CD4-positive, alpha-beta T cell treated with Interleukin-21 for 1 hour (primary cell): ENCODE measurements at places on chromosomes 16 and 17.

DNA sequence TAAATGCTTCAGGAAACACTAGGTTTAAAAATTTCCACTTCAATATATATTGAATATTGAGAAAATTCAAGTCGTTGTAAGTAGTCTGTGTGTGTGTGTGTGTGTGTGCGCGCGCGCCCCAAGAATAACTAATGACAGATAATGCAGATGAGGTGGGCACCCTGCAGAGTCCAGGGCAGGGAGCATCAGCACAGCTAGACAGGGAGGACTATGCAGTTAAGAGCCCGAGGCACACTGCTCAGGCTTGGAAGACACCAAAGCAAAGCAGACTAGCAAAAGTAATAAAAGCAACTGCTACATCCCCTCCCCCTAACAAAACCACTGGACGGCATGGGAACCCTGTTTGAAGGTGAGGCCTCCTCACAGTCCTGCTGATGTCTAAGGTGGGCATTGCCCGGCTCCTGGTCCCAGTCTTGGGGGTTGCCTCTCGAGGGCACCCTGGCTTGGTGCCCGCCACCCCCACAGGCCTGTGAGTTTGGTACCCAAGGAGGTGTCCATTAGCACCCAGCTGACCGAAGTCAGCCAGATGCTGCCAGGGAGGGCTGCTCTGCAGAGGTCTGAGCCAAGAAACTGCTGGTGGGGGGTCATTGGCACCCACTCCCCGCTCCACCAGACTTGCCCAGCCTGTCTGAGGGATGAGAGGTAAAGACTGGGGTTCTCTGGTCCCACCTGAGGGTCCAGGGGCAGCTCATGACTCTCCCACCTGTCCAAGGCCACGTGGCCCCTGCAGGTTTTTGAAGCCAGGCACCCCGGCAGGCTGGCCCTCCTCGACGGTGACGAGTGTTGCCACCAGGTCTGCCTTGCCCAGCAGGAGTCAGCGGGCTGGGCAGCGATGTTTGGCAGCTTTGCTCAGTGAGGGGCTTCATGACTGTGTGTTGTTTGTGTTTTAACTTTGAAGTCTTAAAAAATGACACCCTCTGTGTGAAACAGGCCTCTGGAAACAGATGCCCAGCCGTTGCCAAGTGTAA is 18.7 kb downstream of the LRRC75A start:
- DNase-seq = no peak

DNA sequence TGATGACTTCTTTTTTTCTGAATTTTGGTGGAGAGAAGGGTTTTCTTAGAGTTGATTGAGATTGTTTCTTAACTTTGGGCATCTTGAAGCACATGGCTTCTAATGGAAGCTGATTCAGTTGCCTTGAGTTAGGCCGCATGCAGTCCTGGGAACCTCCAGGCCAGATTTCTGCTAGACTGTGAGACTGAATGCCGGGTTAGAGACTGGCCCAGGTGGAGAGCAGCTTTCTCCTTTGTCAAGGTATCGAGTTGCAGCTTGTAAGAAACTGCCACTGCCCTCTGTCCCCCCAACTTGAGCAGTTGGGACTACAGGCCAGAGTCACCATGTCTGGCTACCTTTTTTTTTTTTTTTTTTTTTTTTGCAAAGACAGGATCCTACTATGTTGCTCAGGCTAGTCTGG is 77.6 kb downstream of the CLEC16A start:
- no peak for DNase-seq

- no peak for DNase-seq
Observed at GRCh38 chr17:27247071-27247957, 46.6 kb upstream of the WSB1 start.

DNA sequence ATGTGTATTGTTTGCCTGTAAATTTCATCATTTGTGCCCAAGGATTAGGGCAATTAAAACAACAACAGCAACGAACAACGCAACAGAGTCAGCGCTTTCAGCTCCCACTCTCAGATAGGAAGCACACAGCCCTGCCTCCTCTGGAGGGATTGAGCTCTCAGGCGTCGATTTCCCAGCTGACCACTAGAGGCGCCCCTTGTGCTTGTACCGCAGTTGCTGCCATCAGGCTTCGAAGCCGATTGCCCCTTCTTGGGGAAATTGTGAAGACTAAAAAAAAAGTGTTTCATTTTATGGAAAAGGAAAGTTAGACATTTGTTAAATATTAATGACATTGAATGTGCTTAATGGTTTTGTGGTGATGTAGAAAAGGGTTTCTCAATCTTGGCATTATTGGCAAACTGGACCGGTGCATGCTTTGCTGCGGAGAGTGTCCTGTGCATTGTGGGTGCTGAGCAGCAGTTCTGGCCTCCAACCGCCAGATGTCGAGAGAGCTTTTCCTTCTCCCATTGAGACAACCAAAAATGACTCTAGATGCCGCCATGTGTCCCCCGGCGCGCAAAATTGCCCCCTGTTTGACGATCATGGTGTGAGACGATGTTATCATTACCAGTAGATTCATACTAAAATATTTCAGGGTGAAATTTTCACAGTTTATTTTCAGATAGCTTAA is 650.4 kb upstream of the RBFOX1 start:
- DNase-seq = no peak

DNA sequence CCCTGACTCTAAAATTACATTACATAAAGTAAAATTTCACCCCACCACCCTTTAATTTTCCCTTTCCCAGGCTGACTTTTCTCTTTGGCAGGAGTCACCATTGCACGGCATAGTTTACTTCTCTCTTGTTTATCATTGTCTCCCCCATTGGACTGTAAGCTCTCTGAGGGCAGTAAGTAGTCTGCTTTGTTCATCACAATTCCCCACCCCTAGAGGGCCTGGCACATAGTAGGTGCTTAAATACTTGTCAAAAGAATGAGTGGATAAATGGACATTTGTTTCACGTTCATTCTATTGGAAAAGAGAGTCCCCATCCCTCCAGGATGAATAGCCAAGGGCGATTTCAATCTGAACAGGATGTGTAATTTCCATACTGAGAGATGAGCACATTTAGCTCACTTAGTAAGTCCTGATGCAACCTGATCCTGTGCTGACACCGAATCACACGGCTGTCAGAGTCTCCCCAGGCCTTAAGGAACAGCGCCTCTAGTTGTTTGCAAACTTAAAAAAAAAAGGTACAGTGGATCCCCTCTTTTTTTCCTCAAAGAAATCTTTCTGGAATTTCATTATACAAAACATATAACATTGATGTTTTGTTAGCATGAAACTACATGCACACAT is 54.0 kb downstream of the AKAP1 start:
- no peak for DNase-seq

DNA sequence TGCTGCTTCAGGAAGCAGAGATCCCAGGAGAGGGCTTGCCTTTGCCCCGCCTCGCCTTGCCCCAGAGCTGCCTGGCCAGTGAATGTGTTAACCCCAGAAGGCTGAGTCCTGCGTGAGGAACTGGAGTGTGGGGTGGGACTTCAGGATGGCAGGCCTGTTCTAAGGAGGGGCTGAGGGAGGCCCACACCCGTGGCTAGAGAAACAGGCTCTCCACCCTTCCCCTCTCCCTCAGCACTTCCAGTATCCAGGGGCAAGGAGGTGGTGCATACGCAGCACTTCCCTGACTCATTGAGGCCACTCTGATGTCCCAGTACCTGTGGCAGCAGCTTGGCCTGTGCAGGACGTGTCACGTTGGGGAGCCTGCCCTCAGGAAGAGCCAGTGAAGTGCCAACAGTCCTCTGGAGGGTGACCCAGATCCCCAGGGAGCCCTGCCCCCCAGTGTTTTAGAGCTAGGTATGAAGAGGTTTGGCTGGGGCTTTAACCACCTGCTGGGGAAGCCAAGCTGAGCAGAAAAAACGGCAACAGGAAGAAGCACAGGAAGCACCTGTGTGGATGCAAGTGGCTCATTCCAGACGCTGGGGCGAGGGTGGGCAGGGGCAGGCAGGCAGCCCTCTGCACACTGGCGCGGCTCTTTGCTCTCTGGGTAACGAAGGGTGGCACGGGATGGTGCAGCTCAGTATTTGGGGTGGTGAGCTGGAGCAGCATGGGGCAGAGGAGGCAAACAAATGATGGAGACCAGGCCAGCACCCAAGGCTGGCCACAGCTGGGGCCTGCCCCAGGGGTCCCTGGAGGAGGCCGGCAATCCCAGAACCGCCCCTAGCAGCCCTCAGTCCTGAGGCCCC is 14.7 kb upstream of the CTCF start:
- peak; percentile 59 for DNase-seq

DNA sequence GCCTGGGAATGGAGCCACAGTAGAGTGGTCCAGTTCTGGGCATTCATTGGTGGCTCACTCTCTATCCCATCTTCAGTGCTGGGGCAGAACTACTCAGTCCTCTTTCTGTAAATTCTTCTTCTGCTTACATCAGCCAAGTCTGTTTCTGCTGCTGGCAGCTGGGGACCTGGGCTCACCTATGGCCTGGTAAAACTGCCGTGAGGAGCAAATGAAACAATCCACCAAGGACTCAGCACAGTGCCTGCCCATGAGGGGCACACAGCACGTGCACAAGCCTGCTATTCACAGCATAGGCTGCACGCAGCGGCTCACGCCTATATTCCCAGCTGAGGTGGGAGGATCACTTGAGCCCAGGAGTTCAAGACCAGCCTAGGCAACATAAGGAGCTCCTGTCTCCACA is 30.9 kb upstream of the SNN start:
- DNase-seq = no peak

GRCh38 chr17:72456075-72456474 is 335.3 kb downstream of the SOX9 start:
- no peak for DNase-seq
